ENCODE measurements at places on chromosomes 7 and 10.

DNA sequence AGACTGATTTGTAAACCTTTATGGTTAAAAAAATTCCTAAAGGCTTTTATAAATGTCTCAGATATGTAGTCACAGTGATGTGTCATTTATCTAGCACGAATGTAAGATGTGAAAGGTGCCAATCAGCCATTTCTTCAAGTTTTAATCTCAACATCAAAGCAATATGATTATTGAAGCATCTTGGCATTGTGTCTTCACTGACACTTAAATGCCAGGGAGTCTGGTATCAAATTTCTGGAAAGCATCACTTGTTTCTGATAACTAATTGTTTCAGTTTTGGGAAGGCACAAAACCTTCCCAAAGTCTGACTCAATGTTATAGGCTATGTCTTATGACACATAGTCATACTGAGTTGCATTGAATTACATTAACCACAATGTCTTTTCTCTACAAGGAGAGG, 492.0 kb upstream of the CNTNAP2 start:
- DNase-seq, result no peak

GRCh38 chr7:48041653-48041970, 6.3 kb downstream of the C7orf57 start:
- no peak for DNase-seq

DNA sequence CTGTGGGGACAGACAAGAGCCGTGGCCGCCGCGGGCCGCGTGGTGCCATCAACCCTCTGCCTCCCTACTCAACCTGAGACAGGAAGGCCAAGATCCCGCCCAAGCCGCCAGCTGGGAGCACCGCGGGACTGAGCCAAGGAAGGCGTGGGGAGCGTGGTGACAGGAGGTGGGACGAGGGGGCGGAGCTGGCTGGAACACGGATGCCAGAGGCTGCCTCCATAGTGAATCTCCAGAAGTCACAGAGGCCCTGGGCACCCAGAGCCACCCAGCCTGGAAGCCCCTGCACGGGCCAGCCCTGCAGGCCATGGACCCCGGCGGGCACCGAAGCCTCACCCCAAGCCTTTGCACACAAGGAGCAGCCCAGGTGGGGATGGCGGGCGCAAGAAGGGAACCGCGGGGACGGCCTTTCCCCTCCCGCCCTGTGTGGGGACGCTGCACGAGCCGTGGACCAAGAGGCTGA, 18.1 kb upstream of the DPYSL4 start:
- no peak for DNase-seq

DNA sequence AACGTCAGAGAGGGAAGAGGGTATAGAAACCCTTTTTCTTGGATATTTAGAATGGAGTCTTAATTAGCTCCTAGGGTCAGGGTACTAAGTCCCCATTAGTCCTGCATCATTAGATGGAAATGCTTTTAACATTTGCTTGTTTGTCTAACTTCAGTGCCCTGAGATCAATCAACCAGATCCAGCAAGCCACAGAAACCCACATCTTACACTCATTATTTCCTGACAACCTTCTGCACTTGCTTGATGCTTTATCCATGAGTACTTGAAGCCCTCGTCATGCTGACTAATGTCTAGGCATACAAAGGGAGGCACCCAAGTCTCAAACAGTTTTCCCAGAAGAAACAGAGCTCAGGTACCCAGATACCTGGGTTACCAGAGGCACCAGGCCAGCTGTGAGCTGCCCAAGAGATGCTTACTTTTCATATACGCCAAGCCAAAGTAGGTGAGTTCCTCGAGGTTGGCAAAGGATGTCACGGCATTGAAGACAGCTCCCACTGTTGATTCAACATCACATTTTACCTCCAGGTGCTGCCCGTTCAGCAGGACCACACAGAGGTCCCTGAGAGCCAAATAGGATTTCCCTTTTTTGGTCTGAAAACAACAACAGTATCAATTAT, 42.7 kb downstream of the FRMPD2 start:
- DNase-seq, result no peak

DNA sequence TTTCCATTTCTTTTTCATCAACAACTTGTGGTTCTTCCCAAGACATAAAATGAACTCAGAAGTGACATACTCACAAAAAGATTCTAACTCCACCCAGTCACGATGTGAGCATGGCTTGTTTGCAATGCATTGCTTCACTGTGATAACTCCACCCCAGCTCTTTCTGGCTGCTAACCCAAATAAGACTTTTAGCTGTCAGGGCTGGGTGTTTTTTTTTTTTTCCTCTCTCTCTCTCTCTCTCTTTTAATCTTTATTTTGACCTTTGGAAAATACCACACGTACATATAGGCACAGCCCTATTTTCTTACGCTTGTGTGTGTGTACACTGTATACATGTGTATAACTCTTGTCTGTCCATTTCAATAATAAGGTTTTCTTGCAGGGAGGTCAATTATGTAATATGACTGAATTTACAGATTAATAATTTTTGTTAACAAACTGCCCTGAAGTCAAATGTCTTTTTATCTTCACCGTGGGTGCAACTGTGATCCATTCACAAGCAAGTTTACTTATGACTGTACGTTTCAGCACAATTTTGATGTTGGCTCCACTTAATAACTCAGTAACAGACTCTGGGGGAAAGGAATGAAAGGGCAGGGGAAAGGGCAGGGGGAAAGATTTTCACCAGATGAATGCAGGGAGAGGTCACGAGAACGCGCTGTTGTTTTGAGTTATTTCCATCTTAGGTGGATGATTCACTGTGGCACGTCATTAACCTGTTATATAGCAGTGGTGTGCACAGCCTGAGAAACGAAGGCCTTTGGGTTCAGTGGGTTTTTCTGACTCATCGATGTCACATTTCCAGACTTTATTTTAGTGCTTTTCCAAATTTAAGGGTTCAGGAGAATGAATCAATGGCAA, 49.1 kb downstream of the APBB1IP start:
- DNase-seq, result no peak

- no peak for DNase-seq
Measured at GRCh38 chr7:33591490-33591889, 313.8 kb upstream of the BMPER start.

DNA sequence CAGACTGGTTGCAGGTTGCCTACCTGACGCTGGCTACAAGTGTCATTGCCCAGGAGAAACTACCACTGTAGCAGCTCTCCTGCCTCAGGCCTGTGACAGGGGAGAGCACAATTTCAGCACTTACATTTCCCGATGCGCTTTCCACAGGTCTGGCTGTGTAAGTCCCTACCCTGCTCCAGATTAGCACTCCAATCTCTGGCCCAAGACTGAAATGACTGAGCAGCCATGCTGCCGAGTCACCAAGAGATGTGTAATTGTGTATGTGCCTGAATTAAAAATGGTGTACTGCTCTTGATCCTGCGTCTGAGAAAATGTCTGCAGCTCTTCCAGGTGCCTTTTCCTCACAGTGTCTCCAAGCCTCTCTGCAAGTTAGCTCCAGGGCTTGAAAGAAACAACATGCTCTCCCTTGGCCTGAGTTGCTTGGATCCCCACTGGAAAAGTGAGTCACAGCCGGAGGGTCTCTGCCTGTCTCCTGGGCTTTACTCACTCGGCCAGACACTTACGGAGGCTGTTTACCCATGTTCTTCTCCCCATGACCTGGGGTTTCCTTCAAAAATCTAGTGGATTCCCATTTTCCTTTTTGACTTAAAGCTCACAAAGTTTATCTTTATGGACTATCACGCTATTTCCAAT, 1001.7 kb upstream of the KCND2 start:
- DNase-seq, result no peak

GRCh38 chr7:79332091-79332490, 121.4 kb downstream of the MAGI2 start:
- no peak for DNase-seq

DNA sequence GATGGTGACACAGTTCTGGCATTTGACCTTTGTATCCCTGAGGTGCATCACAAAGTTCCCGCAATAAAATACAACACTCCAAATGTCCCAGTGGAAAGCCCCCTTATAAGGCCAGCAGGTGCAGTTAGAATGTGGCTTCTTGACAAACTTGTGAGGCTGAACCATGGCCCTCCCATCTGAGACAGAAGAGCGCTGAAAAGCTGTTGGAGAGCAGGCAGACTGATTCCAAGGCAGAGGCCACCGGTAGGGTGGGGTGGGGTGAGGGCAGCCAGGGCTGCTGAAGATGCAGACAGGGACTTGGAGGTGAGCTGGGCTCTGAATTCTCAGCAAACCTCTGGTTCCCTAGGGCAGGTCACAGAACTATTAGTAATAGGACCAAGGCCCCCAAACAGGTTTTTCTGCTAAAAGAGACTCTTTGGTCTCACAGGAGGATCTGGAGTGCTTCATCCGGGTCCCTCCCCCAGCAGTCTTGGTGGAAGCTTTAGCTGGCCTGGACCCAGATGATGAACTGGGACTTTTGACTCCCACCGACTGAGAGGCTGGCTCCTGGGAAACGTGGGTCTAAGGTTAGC, 15.6 kb upstream of the CHST3 start:
- no peak for DNase-seq

GRCh38 chr7:148662646-148663045, 36.1 kb upstream of the CUL1 start:
- DNase-seq, result no peak

DNA sequence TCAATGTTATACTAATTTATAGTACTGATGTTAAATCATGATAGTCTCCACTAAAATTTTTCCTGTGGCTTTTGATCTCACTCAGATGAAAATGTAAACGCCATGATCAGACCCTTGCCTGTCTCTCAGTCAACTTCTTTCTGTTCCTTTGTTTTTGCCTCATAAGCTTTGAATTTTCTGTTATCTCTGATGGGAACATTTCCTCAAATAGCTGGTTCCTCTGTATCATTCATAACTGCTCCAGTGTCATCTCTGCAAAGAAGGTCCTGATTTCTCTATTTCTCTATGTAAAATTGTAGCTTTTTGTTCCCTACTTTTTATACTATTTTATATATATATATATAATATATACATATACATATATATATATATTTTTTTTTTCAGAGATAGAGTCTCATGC, 67.5 kb downstream of the GPR141 start:
- DNase-seq, result no peak

DNA sequence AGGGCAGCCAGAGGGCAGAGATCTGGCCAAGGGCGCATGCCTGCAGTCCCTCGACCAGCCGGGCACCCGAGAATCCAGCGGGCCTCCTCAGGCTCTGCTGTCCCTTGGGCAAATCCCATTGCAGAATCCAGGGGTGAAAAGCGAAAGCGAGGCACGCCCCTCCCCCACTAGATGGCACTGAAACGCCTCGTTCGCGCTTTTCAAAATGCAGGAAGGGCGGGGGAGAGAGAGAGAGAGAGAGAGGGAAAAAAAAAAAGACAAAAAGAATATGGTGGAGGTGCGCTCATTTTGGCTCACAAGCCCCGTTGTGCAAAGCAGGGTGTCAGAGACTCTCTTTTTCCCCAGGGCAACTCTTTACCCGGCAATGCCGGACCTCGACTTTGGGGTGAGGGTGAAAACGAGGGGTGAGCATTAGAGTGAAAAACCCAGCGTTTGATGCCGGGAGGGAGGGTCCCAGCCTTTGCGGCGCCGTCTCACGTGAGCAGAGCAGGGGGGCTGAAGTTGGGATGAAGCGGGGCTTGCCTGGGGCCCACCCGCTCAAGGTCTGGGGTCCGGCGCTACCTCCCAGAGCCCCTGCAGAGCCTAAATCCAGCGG, 2.5 kb upstream of the TMEM178B start:
- peak; percentile 43 for DNase-seq

DNA sequence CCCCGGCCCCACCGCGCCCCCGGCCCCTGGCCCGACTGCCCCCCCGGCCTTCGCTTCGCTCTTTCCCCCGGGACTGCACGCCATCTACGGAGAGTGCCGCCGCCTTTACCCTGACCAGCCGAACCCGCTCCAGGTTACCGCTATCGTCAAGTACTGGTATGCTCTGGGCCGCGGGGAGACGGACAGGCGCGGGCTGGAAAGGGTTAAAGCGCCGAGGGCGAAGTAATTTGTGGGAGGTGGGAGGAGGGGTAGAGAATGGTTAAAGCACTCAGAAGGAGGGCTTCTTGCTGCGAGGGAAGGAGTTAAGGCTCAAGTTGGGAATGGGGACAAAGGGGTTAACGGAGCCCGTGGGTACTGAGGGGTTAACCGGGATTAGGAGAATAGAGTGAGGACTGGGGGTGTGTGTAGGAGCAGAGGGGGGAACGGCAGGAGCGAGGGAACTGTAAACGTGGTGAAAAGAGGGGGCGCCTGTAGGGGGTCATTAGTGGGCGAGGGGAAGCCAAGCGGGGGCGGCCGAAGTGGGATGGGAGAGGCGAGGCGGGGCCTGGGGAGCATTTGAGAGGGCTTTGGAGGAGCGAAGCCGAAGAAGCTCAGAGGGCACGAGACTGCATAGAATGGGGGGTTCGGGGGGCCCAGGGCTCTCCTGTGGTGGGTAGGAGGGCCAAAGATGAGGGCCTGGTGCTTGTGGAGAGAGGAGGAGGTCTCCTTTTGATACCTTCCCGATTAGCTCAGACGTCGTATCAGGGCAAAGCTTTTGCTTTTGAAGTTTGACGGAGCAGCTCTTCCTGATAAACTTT, 605 bp downstream of the SUFU start:
- DNase-seq, result no peak

GRCh38 chr10:14391342-14391741, 60.6 kb upstream of the FRMD4A start:
- no peak for DNase-seq

GRCh38 chr10:1297566-1298301, 241.5 kb downstream of the WDR37 start:
- DNase-seq, result no peak

DNA sequence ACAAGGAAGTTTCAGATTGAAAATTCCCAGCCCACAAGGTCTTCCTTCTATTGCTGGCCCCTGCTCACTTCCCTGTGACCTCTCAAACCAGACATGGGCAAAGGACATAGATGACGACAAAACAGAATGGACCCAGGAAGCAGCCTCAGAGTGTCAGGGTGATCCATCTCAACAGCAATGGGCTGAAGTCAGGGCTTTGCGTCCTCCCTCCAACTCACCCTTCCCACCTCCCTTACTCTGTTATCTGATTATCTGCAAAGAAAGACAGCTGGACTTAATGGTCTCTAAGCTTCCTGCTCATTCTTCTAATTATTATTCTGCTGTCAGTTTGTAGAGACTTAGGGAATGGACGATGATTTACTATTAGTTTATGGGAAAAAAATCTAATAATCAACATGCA, 115.9 kb downstream of the PIP4K2A start:
- DNase-seq, result no peak

GRCh38 chr10:73819513-73820093, 8.2 kb upstream of the NDST2 start:
- DNase-seq, result no peak

GRCh38 chr10:129760003-129760315, 204.1 kb downstream of the EBF3 start:
- no peak for DNase-seq

DNA sequence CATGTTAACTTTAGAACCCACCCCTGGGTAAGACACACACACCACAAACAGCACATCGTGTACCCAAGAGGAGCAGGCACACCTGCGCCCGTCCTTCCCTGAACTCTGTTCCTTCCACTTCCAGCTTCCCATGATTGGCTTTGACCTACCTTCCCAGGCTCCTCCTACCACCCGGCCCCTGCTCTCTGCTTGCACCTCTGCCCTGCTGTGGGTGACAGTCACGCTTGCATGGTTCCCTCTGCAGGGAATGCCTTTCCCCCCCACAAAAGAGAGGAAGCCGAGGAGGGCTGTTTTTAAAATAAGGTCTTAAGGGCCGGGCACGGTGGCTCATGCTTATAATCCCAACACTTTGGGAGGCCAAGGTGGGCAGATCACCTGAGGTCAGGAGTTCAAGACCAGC, 16.4 kb downstream of the SFXN4 start:
- no peak for DNase-seq

Measured in NCI-H510A (cell line).